ENCODE measurements at places on chromosomes 3 and 15.

DNA sequence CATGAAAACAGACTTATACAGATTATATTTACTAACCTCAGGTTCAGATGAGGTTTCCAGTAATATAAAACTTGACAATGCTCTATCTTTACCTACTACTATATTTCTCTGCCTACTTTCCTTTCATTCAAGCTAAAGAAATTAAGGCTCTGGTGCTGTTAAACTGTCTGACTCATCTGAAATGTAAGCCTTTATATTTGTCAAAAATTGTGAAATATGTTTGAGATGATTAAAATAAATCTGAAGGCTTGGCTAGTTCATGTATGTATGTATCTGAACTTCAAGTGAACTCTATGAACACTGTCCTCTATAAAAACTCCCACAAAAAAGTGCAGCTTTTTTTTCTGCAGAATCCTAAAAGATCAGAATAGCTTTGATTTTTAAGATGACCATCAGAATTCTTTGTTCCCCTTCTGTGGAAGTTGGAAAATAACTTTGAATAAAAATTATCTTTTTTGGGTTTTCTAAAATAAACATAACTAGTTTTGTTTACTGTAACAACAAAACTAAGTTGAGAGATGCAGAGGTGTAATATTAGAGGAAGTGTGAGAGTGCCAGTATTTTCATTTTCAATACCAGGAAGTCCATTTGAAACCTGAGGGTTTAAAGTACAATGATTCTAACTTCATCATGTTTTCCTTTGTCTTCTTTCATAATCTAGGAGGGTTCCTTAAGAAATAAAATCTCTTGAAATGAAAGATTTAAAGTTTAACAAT, 42.2 kb downstream of the ILDR1 start:
- DNase-seq: no peak
- H3K27ac ChIP-seq: peak overlapping the region; percentile 80
- no peaks in the 10 kb centered on the region for H3K27me3 ChIP-seq
- no peak overlapping the region for H3K4me3 ChIP-seq
- H3K4me1 ChIP-seq: peaks cover 14% of the 10 kb centered on the region

DNA sequence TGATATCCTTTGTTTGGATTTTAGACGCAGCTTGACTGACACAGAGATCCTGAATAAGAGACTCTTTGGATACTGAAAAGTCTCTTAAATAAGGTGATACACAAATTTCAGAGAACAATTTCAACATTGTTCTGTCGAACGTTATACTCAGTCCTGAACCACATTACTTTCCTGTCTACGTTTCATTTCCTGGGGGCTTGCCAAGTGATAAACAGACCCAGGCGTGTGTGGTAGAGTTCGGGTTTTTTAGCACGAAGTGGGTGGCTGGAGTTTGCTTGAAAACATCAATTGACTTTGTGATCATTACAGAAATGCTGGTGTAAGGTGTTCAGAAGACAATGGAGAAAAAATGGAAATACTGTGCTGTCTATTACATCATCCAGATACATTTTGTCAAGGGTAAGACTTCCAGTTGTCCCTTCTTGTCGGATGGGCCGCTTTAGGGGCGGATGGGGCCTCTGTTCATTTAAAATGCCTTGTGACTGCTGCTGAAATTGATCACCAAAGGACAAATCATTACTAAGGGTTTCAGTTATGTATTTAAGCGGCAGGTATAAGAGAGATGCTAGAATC, at the start of gene CD96:
Gene CD96, plus strand, starts transcription at position 287 of the 573 bp plus-strand sequence. Its CDS starts 52 bp downstream, at position 339.
- no peaks in the 10 kb centered on the region for H3K36me3 ChIP-seq
- H3K4me3 ChIP-seq: no peak within 1 kb of the TSS

- no peaks in the 10 kb centered on the region for H3K36me3 ChIP-seq
- no peak for DNase-seq
- H3K4me1 ChIP-seq: no peaks in the 10 kb centered on the region
- H3K27me3 ChIP-seq: no peaks in the 10 kb centered on the region
- H3K27ac ChIP-seq: no peak overlapping the region
These were observed 45.7 kb downstream of the NUDT16 start for GRCh38 chr3:131427226-131427625.

DNA sequence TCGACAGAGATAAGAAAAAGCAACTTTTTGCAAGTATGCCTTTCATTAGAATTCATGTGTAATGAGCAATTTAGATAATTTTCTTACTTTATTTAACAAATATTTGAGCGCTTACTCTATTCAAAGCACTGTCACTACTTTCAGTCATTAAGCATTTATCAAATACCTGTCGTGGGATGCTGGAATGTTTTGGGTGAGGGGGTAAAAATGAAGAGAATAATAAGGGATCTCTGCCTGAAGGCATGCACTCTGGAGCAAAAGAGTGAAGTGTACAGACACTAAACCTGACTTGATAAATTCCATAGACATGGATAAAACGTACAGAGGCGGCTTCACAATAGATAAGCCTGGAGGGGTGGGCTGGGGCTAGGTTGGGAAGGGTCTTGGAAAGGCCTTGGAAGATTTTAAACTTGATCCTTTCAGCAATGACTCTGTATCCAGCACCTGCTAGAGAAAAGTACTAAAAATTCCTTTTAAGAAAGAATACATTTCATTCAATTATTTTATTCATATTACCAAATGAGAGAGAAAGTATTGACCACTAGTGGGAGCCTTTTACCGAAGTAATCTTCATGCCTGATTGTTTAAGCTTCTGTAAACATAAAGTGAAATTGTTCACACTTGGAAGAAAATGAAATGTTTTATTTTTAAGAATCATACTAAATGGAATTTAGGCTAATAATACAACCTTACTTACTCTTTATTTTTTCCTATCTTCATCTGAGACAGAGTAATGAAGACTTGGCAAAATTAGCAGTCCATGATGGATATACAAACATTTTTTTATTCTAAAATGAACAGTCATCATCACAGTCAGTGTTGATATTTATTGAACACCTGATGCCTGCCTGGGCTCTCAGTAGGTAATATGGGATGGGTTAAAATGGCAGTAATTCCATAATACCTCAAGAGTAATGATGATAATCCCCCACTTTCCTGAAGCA, 113.2 kb downstream of the PPP2R3A start:
- H3K27me3 ChIP-seq: no peaks in the 10 kb centered on the region
- H3K36me3 ChIP-seq: no peaks in the 10 kb centered on the region
- H3K4me3 ChIP-seq: no peak overlapping the region
- no peak for DNase-seq

DNA sequence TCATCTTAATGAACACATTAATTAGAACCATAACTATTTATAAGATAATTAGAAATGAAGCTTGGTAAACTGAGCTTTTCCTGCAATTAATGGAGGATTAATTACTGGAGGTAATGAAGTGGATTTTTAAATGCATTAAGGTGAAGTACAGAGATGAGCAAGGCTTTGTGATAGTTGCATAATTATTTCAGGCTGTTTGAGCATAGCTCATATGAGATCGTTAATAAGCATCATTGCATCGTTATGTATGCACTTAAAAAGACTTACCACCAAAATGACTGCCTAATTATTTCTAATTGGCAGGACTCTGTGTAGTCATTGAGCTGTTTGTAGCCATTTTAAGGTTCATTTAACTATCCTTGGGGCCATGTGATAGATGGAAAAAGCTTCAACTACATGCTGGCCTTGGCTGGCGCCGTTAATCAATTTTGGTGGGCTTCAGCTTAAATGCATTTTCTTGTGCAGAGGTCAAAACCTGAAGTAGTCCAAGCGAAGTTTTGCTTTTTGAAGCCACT, 55.3 kb downstream of the RSRC1 start:
- no peak for DNase-seq
- H3K36me3 ChIP-seq: no peaks in the 10 kb centered on the region
- H3K27ac ChIP-seq: no peak overlapping the region
- no peaks in the 10 kb centered on the region for H3K27me3 ChIP-seq

GRCh38 chr3:49781415-49782199, 4.7 kb downstream of the IP6K1 start:
- H3K4me1 ChIP-seq: no peaks in the 10 kb centered on the region
- H3K27me3 ChIP-seq: no peaks in the 10 kb centered on the region
- no peak overlapping the region for H3K4me3 ChIP-seq
- H3K36me3 ChIP-seq: no peaks in the 10 kb centered on the region
- H3K27ac ChIP-seq: no peak overlapping the region

GRCh38 chr3:130892759-130893375, 1.0 kb upstream of the ATP2C1 start:
- peak overlapping the region; percentile 76 for H3K4me3 ChIP-seq
- no peak for DNase-seq
- H3K36me3 ChIP-seq: no peaks in the 10 kb centered on the region
- peak overlapping the region; percentile 96 for H3K27ac ChIP-seq
- no peaks in the 10 kb centered on the region for H3K27me3 ChIP-seq

DNA sequence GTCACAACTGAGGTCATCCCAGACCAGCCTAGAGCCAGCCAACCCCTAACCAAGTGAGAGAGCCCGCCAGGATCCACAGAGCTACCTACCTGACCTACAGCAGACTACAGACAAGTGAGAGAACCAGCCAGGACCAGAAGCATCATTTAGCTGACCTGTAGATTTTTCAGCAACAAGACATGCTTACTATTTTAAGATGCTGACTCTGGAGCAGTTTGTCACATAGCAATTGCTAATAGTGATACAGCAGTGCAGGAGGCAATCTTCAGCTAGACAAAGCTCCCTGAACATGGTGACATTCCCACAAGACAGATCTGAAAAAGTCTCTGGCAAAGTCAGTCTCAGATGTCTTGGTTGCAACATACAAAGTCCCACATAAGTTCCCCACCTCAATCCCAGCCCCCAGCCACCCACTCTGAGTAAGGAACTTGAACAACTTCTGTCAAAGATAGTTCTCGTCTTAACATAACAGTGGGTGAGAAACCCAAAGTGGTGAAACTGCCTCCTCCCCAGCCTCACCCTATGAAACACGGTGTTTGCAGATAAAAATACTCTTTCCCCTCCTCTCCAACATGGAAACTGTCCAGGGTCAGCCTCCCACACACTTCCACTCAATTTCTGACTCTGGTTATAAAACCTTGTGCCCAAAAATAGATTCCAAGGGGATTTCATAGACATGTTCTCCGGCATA, 120.3 kb upstream of the SLC6A11 start:
- H3K27ac ChIP-seq: no peak overlapping the region
- DNase-seq: no peak
- H3K4me1 ChIP-seq: no peaks in the 10 kb centered on the region
- H3K4me3 ChIP-seq: no peak overlapping the region
- H3K36me3 ChIP-seq: no peaks in the 10 kb centered on the region

DNA sequence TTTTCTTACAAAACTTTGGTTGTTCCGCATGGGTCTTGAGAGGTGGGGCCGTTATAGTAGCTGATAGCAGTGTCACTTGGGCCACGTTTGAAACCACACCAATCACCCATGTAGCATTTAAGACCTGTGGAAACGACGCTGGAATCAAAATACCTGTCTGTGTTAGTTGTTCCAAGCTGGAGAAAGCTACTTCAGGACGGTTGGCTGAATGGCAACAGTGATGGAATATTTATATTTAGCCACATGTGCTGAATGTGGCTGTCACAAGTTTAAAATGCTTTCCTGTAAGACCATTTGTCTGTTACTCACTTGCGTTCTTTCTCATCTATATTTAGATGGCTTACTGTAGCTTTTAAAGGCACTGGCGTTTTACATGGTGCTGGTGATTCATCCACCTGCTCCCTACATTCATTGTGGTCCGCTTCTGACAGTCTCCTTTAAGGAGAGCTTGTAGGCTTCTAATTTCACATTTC, 1.4 kb downstream of the DNAJA4 start:
- no peak overlapping the region for H3K27ac ChIP-seq
- no peaks in the 10 kb centered on the region for H3K36me3 ChIP-seq
- no peak for DNase-seq
- H3K4me1 ChIP-seq: peaks cover 5% of the 10 kb centered on the region

- no peaks in the 10 kb centered on the region for H3K36me3 ChIP-seq
- no peak for DNase-seq
- H3K27ac ChIP-seq: no peak overlapping the region
- peaks cover 8% of the 10 kb centered on the region for H3K27me3 ChIP-seq
- no peaks in the 10 kb centered on the region for H3K4me1 ChIP-seq
These were observed 95.2 kb upstream of the UBE2E1 start for GRCh38 chr3:23710555-23710954.

- H3K27me3 ChIP-seq: no peaks in the 10 kb centered on the region
- H3K27ac ChIP-seq: no peak overlapping the region
- H3K36me3 ChIP-seq: no peaks in the 10 kb centered on the region
- DNase-seq: no peak
These were observed 238.9 kb downstream of the SUCLG2 start for GRCh38 chr3:67415511-67415910.

DNA sequence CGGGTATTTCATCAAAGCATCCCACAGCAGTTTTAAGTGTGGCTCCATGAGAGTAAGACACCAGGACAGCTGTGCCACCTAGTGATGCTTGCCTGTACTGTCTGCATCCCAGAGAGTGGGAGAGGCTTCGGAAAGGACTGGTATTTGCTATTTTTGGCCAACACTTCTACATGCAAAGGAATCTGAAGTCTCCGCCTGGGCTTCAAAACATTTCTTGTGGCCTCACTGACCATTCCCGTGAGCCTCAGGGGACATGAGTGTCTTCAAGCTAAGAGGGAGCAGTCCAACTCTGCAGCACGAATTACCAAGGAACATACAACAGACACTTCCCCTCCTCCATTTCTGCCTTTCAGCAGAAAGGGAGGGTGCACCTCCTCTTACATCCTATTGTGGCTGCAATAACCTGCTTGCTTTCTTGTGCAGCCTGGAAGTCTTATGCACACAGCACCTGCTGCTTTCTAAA, 177.5 kb downstream of the RORA start:
- no peak overlapping the region for H3K27ac ChIP-seq
- no peak overlapping the region for H3K4me3 ChIP-seq
- no peaks in the 10 kb centered on the region for H3K27me3 ChIP-seq
- H3K36me3 ChIP-seq: no peaks in the 10 kb centered on the region
- no peaks in the 10 kb centered on the region for H3K4me1 ChIP-seq
- DNase-seq: no peak

- H3K4me1 ChIP-seq: no peaks in the 10 kb centered on the region
- H3K36me3 ChIP-seq: no peaks in the 10 kb centered on the region
- no peak overlapping the region for H3K4me3 ChIP-seq
- DNase-seq: no peak
These were observed 552.9 kb downstream of the MECOM start for GRCh38 chr3:169110633-169111032.

GRCh38 chr3:53158765-53159155, 2.2 kb upstream of the PRKCD start:
- H3K4me1 ChIP-seq: peaks cover 55% of the 10 kb centered on the region
- H3K27ac ChIP-seq: peak overlapping the region; percentile 85
- peak; percentile 13 for DNase-seq
- no peak overlapping the region for H3K4me3 ChIP-seq
- H3K36me3 ChIP-seq: no peaks in the 10 kb centered on the region

DNA sequence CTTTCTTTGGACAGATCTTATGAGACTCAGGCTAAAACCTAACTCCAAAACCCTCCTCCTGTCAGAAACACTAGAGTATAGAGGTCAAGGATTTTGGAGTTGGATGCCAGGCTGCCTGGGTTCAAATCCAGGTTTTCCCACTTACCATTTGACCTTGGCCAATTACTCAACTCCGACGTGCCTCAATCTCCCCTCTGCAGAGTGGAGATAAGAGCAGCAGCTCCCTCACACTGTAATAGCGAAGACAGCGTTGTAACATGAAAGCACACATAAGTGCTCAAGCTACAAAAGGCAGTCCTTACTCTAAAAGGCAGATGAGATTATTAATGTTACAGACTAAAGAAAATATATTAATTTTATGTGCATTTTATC, 90.1 kb downstream of the IGF2BP2 start:
- H3K36me3 ChIP-seq: no peaks in the 10 kb centered on the region
- no peak overlapping the region for H3K4me3 ChIP-seq
- no peaks in the 10 kb centered on the region for H3K27me3 ChIP-seq
- DNase-seq: no peak

Data from pancreas (tissue), 10 donors.